Prostate gland (tissue), 2 donors: ENCODE measurements at places on chromosomes 7 and 10. TPM values are rescaled to one million over a fixed set of nuclear protein-coding genes. Genes with fewer than 3 reads are reported as not detected.

Gene PILRA
- total RNA-seq = 11.9 TPM

- no peak for DNase-seq
Observed at GRCh38 chr10:95245425-95246055, 45.3 kb downstream of the PDLIM1 start.

- no peak for DNase-seq
Observed at GRCh38 chr7:47636081-47636432, 54.1 kb upstream of the TNS3 start.

Gene NKX2-3
- total RNA-seq = not detected

Gene MYH16
- total RNA-seq = 0.97 TPM

DNA sequence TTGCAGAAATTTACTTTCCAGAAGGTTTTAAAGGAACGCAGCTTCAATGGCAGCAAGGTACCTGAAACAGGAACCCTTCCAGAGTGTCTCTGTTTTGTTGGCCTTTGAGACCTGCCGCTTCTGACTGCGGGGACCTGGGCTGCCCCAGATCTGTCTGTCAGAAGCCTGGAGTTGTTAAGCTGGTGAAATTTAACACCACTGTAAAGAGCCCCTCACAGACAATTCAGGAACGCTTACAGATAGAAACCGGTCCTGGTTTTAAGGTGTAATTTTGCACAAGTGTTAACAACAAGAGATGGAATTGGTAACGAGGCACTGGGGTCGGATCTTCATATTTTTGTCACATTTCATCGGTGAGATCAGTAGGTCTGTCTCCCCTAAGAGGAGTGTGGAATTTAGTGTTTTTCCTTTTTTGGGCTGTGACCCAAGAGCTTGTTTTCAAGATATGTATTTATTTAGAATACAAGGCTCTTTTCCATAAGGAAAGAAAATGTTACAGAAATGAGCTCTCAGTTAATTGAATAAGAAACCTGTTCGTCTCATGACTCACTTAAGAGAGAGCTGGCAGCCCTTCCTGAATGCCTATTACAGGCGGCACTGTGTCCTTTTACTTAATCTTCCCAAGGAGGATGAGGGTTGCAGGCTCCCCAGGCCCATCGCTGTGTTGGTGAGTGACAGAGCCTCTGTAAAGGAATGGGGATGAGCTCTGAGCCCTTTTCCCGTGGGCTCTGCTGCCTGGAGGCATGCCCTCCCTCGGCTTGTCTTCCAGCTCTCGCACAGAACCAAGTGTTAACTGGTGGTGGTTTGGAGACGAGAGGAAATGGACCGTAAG is 168.7 kb downstream of the CUX1 start:
- DNase-seq = peak; percentile 12

GRCh38 chr7:94913391-94913790 is 6.0 kb downstream of the PPP1R9A start:
- no peak for DNase-seq

Gene PANK1
- total RNA-seq = 16.0 TPM

DNA sequence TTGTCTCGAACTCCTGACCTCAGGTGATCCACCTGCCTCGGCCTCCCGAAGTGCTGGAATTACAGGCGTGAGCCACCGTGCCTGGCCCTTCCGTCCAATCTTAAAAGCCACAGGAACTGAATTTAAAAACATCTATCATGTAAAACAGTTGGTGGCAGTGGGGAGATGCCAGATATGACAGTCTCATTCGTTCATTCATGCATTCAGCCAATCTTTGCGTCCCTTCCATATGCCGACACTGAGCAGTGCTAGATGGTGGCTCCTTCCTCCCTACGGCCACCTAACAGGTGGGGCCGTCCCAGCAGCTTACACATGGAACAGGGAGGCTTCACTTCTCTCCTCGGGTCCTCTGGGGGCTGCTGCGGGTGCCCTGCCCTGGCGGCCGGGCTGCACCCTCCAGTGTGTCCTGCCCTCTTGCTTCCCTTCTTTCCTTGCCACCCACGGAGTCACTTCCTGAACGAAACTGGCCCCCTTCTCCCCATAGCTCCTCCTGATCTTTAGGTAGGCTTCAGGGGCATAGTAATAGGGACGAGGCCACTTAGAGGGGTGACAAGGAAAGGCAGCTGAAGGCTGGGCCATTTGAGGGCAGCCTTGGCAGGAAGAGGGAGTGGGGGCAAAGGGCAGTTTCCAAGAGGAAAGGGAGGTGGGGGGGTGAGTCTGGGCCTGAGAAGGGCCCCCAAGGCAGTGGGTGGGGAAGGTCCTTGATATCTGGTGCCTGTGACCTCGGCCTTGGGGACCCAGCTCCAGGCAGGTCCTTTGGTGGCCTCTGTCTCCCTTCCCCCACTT is 53.8 kb downstream of the PROSER2 start:
- no peak for DNase-seq

DNA sequence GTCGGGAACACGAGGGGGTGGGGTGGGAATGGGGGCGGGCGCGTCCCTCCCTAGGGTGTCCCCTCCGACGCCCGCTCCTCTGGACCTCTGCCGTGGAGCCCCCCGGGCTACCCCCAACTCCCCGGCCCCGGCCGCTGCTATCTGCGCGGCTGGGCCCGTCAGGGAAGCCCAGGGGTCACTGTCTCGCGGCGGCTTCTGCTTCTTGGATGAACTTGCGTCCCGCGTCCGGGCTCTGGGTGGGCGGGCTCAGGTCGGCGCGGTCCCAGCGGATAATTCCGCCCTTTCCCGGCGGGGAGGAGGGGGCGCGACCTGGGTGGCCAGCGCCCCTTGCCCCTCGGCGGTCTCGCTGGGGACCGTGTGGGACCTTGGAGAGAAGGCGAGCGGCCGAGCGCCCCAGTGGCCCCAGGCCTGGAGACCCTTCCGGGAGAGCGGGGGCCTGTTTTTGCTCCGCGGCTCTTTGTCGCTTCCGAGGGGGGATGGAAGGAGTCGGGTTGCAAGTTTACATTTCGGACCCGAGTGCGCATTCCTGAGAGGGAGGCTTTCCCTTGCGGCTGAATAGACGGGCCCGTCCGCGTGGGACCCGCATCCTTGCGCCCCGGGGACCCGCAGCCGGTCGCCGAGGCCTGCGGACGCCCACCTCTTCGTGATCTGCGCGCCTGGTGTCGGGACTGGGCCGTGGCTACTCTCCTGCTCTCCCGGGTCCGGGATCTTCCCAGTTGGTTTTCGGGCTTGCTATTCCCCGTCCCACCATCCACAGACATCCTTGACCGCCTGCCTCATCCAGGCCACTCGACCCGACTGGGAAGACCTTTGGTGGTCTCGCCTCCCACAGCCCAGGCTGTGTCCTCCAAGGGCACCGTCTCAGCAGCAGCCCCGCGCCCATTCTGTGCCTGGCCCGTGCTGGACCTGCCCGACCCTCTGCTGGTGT is 812 bp downstream of the DOCK1 start:
- DNase-seq = no peak

DNA sequence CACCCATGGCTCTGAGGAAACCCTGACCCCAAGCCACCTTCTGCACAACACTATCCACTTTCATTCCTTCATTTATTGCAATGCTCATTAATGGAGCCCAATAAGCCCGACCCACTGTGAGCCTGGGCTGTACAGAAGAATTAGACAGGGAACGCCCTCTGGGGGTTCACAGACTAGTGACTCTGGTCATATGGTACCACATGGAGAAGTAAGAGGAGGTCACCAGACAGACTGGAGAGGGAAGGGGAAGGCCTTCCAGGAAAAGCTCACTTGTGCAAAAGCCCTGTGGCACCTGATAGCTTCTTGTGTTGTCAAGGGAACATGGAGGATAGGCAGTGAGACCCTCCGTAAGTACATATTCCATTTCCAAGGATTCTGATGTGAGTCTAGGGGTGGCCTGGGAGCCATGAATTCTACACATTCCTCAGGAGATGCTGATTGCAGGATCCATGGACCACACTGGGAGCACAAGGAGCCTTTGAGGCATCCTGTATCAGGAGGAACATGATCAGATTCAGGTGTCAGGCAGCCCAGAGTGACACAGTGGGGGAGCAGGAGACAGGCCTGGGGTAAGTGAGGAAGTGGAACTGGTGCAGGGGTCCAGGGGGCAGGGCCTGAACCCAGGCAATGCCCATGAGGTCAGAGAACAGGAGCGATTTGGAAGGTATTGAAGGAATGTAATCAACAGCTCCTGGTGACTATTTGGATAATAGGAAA is 19.9 kb downstream of the TMEM72 start:
- DNase-seq = no peak

- no peak for DNase-seq
Observed at GRCh38 chr10:102778781-102779180, 35.0 kb downstream of the WBP1L start.

DNA sequence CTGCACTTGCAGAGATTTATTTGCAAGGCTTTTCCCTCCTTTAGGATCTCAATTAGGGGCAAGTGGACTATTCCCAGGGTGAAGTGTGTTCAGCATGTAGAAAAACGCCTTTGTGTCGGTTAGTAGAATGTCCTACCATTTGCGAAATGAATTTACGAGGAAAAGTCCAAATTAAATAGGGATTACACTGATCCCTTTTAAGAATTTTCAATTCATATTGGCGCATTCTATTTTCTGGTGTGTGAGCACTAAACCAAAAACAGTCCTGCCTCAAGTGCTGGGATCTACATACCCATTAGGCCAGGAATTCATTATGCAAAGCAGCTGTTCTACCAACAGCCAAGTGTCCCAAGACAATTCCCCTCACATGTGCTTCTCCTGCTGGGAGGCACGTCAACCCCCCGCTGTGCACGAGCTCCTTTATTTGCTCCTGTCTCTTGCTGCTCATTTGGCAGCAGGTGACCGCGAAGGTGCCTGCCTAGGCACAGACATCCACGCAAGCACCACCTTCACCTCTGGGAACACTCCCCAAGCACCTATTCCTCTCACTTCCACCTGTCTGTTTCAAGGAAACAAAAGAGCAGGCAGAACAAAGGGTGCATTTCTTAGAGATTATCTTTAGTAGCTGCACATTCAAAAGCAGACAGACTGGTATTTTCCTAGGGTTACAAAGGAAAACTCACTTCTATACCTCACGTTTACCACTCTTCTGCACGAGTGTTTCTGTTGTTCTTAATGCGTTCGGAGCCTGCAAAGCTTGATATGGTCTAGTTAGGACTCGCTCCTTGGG is 134.6 kb upstream of the FGFR2 start:
- no peak for DNase-seq

Gene PIK3CG
- 0.87 TPM for total RNA-seq

Gene OR6V1
- total RNA-seq = not detected

Gene SEMA3E
- 4.8 TPM for total RNA-seq

GRCh38 chr10:80411267-80411668 is 2.9 kb downstream of the PRXL2A start:
- DNase-seq = no peak

Gene LIPF
- total RNA-seq = not detected

DNA sequence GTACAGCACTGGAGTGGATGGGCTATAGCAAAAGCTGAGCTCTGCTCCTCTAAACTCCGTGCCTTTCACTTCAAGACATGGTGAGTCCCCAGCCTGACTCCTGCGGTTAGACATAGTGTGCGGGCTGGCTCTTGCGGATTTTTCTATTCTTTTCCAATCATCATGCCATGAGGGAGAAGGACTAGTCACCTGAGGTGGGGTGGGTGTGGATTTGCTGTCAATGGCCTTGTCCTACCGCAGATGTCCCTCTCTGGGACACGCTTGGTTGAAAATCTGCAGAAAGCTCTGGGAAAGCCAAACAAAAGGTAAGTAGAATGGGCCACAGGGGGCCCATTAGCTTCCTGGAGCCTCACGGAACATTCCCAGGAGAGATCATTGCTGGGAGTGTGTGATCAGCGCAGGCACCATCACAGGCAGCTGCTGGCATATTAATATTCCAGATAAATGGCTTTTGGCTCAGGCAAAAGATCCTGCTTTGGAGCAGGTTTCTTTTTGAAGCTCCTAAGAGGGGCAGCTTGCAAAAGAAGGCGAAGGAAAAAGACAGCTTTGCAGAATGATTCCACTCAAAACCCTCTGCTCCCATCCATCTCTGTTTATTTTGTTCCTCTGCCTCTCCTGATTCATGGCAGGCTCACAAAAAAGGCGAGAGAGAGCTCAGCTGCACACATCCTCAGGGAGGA is 509.0 kb upstream of the ZMIZ1 start:
- no peak for DNase-seq

DNA sequence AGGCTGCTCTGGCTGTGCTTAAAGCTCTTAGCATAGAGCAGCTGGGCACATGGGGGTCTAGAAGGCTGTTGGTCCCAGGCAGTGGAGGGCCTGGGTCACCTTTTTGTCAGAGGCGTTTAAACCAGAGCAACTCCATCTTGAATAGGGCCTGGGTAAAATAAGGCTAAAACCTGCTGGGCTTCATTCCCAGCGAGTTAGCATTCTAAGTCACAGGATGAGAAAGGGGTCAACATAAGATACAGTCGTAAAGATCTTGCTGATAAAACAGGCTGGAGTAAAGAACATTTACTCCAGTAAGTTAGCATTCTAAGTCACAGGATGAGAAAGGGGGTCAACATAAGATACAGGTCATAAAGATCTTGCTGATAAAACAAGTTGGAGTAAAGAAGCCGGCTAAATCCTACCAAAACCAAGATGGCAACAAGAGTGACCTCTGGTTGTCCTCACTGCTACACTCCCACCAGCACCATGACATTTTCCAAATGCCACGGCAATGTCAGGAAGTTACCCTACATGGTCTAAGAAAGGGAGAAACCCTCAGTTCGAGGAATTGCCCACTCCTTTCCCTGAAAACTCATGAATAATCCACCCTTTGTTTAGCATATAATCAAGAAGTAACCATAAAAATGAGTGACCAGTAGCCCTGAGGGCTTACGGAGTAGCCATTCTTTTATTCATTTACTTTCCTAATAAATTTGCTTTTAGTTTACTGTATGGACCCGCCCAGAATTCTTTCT is 96.8 kb upstream of the PCBD1 start:
- DNase-seq = no peak

Gene GALNT17
- total RNA-seq = 46.7 TPM

GRCh38 chr7:71229699-71230098 is 97.8 kb downstream of the GALNT17 start:
- DNase-seq = no peak

Gene INHBA
- 6.6 TPM for total RNA-seq

Gene GIMAP6
- total RNA-seq = 10.8 TPM

Gene BLNK
- total RNA-seq = 4.8 TPM

DNA sequence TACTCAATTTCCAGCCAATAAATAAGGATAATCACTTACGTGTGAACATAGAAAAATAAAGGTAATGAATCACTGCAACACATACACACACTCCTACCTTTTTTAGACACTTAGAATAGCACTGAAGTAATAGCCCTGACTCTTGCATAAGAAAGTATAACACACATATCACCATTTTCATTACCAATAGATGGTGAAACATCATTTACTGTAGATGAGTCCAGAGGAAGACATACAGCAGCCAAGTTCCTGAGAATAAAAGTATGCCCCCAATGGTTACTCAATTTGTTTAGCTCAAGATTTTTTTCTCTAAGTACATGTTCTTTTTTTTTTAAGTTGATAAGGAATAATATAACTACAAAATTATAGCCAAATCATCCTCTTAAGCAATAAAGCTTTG is 316.3 kb downstream of the PARD3 start:
- DNase-seq = no peak

Gene ANXA8
- total RNA-seq = 8.2 TPM

Gene PTER
- total RNA-seq = 10.4 TPM
